Foreskin melanocyte (primary cell): ENCODE measurements at places on chromosomes 6 and 20.

- DNase-seq = no peak
Measured at GRCh38 chr6:4265740-4266139, 130.4 kb upstream of the ECI2 start.

GRCh38 chr6:34953061-34954025 is 64.3 kb downstream of the ANKS1A start:
- DNase-seq = no peak

DNA sequence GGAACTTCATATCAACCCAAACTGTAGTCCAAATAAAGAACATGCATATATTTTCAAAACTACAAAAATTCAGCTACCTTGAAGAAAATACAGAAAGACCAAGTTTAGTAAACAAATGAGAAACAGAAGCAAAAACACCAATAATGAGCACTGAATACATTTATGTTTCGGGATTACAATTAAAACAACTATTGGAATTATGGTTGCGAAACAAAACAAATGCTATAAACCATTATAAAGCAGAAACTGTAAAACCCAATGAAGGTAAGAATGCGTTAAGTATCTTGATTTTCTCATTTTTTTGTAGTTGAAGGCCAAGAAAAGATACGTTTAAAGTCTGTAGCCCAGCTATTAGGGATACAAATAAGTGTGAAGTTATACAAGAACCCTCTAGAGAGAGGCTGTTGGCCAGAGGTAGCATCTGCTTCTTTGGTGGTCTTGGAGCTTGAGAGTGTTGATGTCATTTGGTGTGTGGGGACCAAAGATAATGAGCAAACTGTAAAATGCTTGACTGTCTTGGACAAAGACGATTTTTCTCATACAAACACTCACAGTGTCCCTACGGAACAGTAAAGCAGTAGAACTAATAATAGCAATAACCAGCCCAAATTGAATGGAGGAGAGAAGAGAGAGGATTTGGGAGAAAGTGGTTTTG is 111.5 kb downstream of the PRND start:
- DNase-seq = no peak

GRCh38 chr20:12023194-12023795 is 105.6 kb downstream of the BTBD3 start:
- DNase-seq = no peak

GRCh38 chr6:19322691-19323485 is 514.3 kb upstream of the ID4 start:
- DNase-seq = peak; percentile 64

DNA sequence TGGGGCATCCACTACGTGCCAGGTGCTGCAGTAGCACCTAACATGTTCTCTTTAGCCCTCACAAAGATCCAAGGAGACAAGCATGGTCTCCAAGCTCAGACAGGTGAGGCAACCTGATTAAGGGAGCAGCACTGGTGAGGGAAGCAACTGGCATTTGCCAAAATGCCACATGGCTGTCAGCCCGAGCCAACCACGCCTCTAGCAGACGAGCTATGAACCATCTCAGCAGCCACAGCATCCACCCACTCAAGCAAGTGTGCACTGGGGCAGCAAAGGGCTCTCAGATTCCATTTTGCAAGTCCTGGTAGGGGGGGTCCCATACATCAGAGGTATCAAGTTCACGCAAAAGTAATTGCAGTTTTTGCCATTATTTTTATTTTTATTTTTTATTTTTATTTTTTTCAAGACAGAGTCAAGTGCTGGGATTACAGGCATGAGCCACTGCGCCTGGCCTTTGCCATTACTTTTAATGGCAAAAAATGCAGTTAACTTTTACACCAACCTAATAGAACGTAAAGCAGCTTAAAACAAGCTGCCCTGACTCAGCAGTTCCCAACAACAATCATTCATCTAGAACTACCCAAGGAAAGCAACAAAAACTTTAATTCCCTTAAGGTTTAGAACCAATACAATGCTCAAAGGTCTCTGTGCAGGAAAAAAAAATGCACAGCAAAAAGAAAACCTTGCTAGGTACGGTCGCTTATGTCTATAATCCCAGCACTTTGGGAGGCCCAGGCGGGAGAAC is 36.3 kb upstream of the SPDEF start:
- no peak for DNase-seq

- no peak for DNase-seq
Measured at GRCh38 chr6:33075208-33075567, 602 bp upstream of the HLA-DPB1 start.

- no peak for DNase-seq
Measured at GRCh38 chr20:56453352-56453751, 15.1 kb upstream of the RTF2 start.

GRCh38 chr6:77010931-77011542 is 452.3 kb downstream of the HTR1B start:
- DNase-seq = no peak

GRCh38 chr6:162554531-162554930 is 173.0 kb downstream of the PRKN start:
- no peak for DNase-seq
